Skeletal muscle tissue (tissue), 5 donors: ENCODE measurements at places on chromosomes 1 and 21. TPM values are rescaled to one million over a fixed set of nuclear protein-coding genes. Genes with fewer than 3 reads are reported as not detected.

Gene CELF3
- under 0.01 TPM for total RNA-seq

Gene EDARADD
- under 0.01 TPM for total RNA-seq

Gene ALX3
- total RNA-seq: not detected

Gene OVAAL
- not detected for total RNA-seq

Gene SCNM1
- 24.5 TPM for total RNA-seq

Gene TIE1
- total RNA-seq: 49.6 TPM

Gene AUNIP
- 1.6 TPM for total RNA-seq

Gene UBQLN4
- 15.7 TPM for total RNA-seq

Gene FGR
- total RNA-seq: 2.6 TPM

Gene RNU1-3
- under 0.01 TPM for total RNA-seq

Gene SH3D21
- total RNA-seq: 0.52 TPM

Gene MAP10
- total RNA-seq: 2.1 TPM

Gene NCDN
- total RNA-seq: 5.7 TPM
